Hippocampal formation (tissue), 2 donors: ENCODE measurements at places on chromosomes 12 and 14.
A peak's percentile ranks its signal among the peaks of the same experiment; 100 is the strongest.

- DNase-seq, result no peak
These were observed 362.0 kb downstream of the ETNK1 start for GRCh38 chr12:22986997-22987396.

DNA sequence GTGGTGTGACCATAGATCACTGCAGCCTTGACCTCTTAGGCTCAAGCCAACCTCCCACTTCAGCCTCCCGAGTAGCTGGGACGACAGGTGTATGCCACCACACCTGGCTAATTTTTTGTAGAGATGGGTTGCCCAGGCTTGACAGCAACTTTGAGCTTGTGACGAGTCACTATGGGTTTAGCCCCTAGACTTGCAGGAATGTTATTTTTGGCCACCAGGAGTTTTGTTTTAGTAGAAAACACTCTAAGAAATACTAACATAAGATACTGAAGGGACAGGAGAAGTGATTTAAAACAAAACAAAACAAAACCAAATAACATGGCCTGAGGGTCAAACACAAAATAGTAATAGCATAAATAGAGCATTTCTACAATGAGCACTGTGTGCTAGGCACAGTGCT is 26.4 kb downstream of the SETD3 start:
- no peak for DNase-seq

DNA sequence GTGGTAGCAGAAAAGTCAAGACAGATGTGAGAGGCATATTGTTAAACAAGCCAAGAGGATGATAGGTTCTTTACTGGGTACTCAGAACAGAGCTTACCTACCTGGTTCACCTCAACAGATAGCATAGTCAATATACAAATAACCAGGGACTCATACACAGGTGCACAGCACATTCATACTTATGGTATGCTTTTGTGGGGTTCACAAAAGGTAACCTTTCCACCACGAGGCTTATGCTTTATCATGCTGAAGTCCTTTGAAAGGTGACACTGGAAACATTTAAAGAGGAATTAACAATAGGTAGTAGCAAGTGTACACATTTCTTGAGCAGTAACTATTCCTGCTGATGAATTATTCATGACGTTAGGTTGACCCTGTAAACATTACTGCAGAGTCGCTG is 42.2 kb upstream of the MBIP start:
- no peak for DNase-seq

GRCh38 chr12:27822076-27822712 is 42.2 kb upstream of the MANSC4 start:
- no peak for DNase-seq

GRCh38 chr12:50477241-50477832 is 27.4 kb upstream of the DIP2B start:
- no peak for DNase-seq

- DNase-seq, result peak; percentile 21
These were observed 60.6 kb upstream of the ANO4 start for GRCh38 chr12:100733817-100734593.

GRCh38 chr12:48033451-48033850 is 29.2 kb upstream of the COL2A1 start:
- no peak for DNase-seq

DNA sequence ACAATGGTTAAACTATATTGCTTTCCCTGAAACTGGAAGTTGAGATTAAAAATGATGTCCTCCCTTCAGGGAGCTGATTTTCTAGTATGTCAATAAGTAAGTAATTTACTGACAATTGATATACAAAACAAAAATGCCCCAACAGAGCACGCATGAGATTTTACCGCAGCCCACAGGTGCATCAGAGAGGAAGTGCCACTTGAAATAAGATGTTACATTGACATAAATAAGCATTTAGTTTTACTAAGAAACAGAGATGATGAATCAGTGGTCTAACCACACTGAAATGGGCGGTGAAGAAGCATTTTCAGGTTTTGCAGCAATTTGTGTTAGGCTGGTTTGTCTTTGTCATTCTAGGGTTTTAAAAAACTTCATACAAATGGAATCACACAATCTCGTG is 8.8 kb upstream of the CLECL1 start:
- DNase-seq, result no peak

GRCh38 chr14:76656592-76656991 is 104.7 kb upstream of the VASH1 start:
- DNase-seq, result no peak

- DNase-seq, result no peak
These were observed 6.4 kb downstream of the TMEM121 start for GRCh38 chr14:105532735-105533141.

GRCh38 chr14:85039353-85039626 is 490.7 kb upstream of the FLRT2 start:
- DNase-seq, result no peak

- no peak for DNase-seq
These were observed 4.1 kb downstream of the SERPINA12 start for GRCh38 chr14:94505206-94505605.

GRCh38 chr12:25914551-25914950 is 43.9 kb upstream of the RASSF8 start:
- no peak for DNase-seq

- no peak for DNase-seq
These were observed 1.6 kb downstream of the PHLDA1 start for GRCh38 chr12:76029982-76030340.

DNA sequence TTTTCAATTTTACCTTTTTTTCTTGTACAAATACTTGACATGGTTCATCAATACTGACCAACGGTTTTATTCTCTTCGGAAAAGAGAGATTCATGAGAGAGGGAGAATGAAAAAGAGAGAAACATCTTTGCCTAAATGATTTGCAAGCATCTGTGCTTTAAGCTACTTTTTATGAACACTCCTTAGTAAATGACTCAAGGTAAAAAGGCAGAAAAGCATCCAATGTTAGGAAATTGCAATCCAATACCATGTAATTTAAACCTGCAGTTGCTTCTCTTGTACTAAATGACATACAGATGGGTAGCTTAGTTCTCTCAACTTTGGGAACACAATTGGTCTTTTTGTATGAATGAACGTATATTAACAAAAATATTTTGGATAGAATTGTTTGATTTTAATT is 46.1 kb downstream of the MSRB3 start:
- DNase-seq, result no peak

GRCh38 chr14:61691495-61691894 is 3.8 kb upstream of the HIF1A start:
- no peak for DNase-seq

GRCh38 chr12:47863985-47864384 is 40.8 kb downstream of the VDR start:
- no peak for DNase-seq

GRCh38 chr12:117101953-117102799 is 3.0 kb upstream of the TESC start:
- no peak for DNase-seq

- DNase-seq, result no peak
These were observed 61.2 kb downstream of the ESR2 start for GRCh38 chr14:64232944-64233343.

GRCh38 chr12:118098911-118099671 is 4.7 kb downstream of the VSIG10 start:
- DNase-seq, result no peak

DNA sequence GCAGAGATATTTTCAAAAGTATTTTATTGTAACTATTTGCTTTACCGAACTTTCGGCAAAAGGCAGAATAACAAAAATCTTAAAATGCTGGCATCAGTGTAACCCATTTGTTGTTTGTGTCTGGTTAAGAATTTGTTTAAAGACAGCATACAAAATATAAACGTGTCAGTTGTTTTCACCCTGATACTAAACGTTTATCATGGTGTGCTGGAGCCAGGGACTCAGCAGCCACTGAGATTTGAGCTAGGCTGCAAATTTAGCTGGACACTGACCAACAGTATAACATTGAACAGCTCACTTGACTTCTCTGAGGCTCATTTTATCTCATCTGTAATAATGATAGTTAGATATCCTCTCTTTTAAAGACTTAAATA is 183.7 kb downstream of the TMTC3 start:
- DNase-seq, result no peak

DNA sequence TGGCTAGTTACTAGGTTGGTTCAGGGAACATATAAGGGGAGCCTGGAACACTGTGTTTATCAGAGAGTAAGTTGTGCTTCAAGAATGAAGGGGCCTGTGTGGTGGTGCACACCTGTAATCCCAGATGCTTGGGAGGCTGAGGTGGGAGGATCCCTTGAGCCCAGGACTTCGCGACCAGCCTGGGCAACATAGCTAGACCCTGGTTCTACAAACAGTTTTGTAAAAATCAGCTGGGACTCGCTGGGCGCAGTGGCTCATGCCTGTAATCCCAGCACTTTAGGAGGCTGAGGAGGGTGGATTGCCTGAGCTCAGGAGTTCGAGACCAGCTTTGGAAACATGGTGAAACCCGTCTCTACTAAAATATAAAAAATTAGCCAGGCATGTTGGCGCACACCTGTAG is 42.1 kb upstream of the GPR132 start:
- DNase-seq, result no peak

- DNase-seq, result no peak
These were observed 176.9 kb downstream of the PRKCH start for GRCh38 chr14:61498303-61498702.

- no peak for DNase-seq
These were observed 141.4 kb upstream of the TMPO start for GRCh38 chr12:98374007-98374406.

DNA sequence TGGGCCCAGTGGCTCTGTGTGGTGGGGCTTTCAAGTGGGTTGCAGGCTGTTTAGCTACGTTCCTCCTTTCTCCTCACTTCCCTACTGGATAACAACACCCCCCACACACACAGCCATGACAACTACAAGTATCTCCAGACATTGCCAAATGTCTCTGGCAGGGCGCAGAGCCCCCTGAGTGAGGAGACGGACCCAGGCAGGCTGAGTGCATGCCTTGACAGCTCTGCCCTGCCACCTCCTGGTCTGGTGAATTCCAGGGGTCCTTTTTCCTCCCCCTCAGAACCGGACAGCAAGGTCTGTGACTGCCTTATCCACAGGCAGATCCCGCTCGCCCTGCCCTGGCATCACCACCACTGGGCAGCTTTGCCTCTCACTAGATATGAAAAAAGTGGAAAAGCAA is 276.5 kb downstream of the TMEM132C start:
- peak; percentile 7 for DNase-seq

DNA sequence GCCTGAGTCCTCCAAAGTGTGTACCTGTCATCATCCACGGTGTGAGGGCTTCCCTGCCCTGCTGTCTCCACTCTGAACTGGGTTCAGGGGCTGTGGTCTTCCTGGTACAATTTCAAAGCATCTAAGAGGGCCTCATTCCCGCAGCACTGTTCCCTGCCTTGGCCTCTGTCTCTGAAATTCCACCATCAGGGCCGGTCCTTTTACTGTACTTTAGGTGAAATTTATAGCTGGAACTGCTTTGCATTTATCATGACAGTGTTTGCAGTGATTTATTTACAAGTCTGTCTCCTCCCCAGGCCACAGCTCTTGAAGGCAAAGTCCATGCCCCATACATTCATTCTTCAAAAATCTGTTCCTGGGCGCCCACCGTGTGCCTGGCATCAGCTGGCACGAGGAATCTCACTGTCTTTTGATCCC is 36.9 kb upstream of the NCOR2 start:
- DNase-seq, result no peak

- no peak for DNase-seq
These were observed 267.4 kb downstream of the TMTC2 start for GRCh38 chr12:82954064-82954463.

DNA sequence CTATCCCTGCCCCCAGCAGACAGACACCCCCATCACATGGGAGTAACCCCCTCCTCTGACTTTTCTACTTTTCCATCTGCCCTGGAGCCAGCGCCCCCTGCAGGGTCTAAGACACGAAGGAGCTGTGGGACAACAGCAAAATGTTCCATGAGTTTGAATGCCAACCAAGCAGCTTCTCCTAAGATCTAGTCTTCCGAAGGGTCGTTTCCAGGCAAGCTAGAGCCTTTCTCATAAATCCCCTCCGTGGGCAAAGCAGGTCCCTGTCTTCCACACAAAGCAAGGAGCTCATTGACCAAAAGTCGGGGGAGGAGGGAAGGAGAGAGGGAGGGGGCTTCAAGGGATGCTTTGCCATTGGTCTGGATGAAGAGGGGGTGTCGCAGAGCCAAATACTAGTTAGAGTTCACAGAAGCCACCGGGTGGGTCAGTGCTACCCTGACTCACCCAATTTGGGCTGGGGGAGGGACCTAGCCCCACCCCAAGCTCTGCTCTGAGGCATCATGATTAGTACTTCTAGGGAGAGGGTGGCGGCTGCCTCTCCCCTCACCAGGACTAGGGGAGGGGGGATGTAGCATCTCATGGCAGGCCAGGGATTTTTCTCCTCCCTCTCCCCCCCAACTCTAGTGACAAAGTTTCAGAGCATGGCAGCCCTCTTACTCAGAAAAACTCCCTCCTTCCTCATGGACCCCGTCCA is 1.6 kb downstream of the MSI1 start:
- DNase-seq, result no peak

GRCh38 chr12:58301038-58301729 is 359.8 kb downstream of the ATP23 start:
- no peak for DNase-seq
